Activated CD4-positive, alpha-beta T cell treated with anti-CD3 and anti-CD28 coated beads, Interleukin-2, amount 50 U/mL, for 24 hours (primary cell): ENCODE measurements at places on chromosomes 1 and 21.

DNA sequence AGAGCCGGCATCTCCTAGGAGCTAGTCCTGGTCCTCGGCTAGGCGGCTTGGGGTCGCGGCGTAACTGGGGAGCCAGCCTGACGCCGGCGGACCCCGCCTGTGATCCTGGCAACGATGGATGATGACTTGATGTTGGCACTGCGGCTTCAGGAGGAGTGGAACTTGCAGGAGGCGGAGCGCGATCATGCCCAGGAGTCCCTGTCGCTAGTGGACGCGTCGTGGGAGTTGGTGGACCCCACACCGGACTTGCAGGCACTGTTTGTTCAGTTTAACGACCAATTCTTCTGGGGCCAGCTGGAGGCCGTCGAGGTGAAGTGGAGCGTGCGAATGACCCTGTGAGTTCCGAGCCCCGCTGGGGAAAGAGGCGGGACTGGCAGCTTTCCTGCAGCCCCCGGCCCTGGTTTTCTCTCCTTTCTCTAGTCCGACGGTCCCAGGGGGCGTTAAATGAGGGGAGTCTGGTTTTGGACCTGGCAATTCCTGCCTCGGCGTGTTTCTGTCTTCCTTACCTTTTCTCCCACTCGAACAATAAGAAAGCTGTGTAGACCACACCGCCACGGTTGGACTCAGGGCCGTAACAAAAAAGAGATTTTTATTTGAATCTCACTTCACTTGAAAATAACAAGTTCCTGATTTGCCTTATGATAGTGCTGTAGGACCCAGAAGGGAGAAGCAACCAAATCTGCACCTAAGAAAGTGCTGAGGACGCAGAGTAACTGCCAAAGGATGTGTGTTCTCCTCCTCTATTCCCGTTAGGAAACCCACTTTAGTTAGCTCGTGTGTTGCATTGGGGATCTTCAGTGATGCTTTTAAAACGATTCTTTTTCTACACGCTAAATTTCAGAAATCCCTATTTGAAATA lies at the start of gene SPRTN:
SPRTN (plus strand) TSS at position 24 of the 859 bp plus-strand sequence; CDS start at position 115, 91 bp downstream.
- DNase-seq = no peak

DNA sequence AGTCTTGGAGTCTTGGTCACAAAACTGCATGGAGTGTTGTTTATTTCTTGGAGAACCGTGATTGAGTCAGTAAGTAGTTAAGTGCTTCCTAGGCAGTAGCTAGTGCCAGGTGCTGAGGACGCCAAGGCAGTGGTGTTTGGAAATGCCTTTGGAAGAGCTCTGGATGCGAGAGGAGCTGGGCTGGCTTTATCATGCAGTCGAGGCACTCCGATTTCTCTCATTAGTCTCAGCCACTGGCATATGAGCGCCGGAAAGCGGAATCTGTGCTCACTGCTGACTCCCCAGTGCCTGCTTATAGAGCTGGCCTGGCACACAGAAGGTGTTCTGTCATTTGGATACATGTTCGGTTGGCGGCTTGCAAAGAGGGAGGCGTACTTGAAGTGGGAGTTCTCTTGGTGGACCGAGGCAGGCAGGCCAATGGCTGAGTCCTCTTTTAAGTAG lies 3.6 kb downstream of the TENT5C start:
- DNase-seq = no peak

- DNase-seq = peak; percentile 14
These were observed 31.7 kb downstream of the IFNGR2 start for GRCh38 chr21:33434770-33435360.

GRCh38 chr1:67464746-67465145 lies 34.5 kb upstream of the SERBP1 start:
- DNase-seq = no peak

DNA sequence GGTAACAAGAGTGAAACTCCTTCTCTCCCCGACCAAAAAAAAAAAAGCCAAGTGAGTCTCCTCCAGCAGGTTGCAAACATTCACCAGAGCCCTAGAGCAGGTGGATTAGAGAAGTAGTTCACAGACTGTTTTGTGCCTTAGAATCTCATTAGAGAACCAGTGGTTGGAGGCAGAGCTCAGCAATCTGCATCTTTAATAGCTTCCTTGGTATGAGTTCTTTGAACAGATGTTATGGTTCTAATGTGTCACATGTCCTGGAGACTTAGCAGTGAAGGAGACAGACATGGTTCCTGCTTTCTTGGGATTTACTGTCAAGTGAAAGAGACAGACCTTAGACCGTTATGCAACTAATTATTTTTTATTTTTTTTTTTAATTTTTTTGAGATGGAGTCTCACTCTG lies 26.8 kb downstream of the SESN2 start:
- no peak for DNase-seq

DNA sequence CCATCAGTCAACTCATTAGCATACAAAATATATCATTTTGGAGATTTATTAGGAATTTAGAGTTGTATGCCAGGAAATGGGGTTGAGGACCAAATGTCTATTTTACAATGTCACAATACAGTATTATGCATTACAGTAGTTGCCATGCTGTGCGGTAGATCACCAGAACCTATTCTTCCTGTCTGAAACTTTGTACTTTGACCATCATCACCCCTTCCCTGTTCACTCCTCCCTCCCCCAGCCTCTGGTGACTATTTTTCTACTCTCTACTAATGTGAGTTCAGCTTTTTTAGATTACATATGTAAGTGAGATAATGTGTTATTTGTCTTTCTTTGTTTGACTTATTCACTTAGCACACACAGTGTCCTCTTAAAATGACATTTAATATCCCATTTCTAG lies 50.8 kb downstream of the PTBP2 start:
- no peak for DNase-seq

DNA sequence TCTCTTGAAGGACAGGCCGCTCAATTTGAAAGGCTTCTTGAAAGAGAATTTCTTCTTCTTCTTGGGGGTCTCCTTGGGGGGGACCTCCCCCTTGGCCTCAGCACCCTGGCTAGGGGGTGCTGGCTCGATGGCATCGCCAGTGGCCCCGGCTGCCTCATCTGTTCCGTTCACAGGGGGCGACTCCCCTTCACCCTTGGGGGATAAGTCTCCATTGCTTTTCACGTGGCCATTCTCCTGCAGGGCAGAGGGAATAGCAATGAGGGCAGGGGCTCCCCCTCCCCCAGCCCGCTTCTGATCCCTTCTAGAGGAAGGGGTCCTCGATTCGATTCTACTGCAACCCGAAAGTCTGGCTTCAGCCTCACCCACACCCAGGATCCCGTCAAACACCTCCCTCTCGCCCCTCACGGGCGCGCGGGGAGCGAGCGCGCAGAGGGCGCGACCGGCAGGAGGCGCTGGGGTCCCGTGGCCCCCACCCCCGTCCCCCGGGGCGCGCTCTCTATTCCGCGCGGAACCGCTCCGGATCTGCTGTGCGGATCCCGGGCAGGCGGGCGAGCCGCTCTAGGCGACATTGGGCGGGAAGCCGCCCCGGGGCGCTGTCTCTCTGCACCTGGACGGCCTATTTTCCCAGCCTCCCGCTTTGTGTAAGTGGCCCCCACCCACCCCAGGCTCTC lies 1.0 kb downstream of the MARCKSL1 start:
- peak; percentile 29 for DNase-seq

DNA sequence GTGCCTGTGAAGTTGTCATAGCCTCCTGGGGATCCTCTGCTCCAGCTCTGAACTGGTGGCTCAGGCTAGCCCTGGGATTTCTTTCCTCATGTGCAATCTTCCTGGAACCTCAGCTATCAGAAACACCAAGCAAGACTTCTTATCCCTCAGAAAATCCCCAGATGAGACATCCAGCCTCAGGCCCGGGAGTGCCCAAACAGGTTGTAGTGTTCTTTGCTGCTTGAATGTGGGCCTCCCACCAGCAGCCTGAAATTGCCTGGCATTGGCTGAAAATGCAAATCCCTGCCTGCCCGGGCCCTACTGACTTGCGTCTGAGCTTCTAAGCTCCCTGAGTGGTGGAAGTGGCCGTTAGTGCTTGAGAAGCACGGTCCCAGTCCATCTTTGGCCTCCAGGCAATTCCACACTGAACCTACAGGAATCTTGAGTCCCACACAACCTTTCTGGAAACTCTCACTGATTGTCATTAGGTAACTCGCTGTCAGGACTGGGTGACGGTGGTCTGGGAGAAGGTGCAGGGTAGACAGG lies 146.8 kb downstream of the ZBTB18 start:
- DNase-seq = no peak

DNA sequence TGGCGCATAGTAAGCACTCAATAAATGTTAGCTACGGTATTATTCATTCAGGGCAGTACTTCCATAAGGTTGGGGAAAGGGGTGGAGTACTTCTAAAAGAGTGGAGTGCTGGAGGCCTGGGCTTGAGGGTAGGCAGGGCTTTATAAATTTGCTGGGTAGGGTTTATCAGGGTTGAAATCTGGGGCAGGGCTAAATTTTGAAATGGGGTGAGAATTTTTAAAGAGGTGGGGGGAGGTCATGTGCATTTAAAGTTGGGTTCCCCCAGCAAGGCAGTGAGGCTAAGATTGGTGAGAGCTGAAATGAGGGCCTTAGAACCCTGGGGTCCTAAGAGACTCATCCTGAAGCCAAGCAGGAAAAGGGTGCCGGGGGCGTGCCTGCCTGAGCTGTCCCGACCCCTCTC lies 10.0 kb downstream of the CATSPER4 start:
- DNase-seq = no peak

GRCh38 chr1:70336050-70336449 lies 18.5 kb downstream of the ANKRD13C start:
- DNase-seq = no peak

- DNase-seq = no peak
These were observed 1806.8 kb downstream of the BRINP3 start for GRCh38 chr1:188670837-188671236.

DNA sequence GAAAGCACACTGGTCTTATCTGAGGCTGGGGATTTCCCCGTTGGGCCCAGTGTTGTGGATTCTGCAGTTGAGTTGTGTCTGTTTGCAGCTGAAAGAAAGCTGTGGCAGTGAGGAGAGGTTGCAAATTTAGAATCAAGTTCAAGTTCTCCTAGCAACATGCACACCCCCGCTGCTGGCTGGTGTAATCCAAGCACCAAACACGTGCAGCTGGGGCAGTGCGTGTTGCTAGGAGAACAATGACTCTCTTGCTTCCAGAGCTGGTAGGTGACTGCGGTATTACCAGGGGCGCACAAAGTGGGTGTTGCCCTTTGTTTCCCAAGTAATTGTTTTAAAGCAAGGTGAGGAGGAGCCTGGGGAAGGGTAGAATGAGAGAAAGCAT lies 91.5 kb downstream of the IER5 start:
- no peak for DNase-seq

- no peak for DNase-seq
These were observed 94.6 kb upstream of the C8B start for GRCh38 chr1:57060451-57060850.
